ENCODE measurements at places on chromosomes 12 and 14.

DNA sequence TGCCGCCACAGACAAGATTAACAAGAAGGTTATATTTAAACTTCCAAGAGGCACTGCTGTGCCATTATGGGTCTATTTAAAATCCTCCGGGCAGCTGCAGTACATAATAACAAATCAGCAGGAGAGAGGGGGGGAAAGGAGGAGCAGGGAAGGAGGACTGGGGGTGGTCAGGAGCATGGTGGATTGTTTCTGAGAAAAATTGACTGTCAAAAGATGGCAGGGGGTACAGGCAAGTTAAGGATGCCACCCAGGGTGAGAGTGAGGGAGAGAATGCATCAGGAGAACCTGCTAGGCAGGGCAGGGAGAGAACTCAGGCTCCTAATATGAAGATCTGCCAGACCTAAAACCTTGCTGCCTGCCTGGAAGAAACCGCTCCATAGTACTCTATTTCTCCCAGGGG is 181.8 kb downstream of the GRIN2B start:
- DNase-seq: no peak

DNA sequence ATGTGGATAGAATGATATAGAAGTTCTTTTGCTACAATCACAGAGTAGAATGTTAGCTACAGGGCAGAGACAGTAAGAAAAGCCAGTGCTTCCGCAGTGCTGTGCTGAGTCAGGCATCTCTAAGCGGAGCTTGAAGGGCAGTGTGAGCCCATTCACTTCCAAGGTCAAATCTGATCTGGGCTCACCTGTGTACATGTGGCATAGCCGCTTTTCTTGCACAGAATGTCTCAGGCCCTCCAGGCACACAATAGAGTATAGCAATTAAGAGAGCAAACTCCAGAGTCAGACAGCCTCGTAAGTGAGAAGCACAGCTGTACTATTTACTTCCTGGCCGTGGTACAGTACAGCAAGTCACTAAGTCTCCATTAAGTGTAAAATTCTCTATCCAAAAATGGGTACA is 26.8 kb downstream of the CORO1C start:
- DNase-seq: no peak

DNA sequence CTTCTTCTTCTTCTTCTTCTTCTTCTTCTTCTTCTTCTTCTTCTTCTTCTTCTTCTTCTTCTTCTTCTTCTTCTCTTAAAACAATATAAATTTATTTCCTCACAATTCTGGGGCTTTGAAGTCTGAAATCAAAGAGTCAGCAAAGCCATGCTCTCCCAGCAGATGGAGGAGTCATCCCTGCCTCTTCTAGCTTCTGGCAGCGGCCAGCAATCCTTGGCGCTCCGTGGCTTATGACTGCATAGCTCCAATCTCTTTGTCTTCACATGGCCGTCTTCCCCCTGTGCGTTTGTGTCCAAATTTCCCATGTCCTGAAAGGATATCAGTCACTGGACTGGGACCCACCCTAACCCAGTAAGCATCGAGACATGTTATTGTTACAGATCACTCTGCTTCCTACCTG is 22.9 kb downstream of the KCNA1 start:
- DNase-seq: no peak

- no peak for DNase-seq
These were observed 45.5 kb downstream of the FGD4 start for GRCh38 chr12:32444895-32445294.

GRCh38 chr14:85344847-85345570 is 184.9 kb upstream of the FLRT2 start:
- DNase-seq: no peak

- no peak for DNase-seq
These were observed 66.6 kb downstream of the MON2 start for GRCh38 chr12:62533087-62533754.

GRCh38 chr12:93087840-93088610 is 158.9 kb upstream of the EEA1 start:
- no peak for DNase-seq

DNA sequence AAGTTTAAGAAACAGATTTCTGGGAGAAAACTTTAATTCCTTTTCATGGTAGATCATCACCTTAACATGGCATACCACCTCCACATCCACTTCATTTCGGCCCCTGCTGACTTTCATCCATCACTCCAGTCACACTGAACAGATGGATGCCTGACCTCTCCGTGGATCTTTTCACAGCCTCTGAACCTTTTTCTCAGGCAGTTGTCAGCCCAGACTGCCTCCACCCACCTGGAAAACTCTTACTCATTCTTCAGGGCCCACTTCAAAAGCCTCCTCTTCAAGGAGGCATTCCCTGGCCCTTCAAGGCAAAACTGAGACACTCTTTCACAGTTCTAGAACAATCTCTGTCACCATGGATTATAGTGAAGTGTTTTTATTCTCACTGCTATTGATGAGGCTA is 52.9 kb downstream of the GXYLT1 start:
- DNase-seq: no peak

GRCh38 chr12:72468505-72468904 is 196.3 kb downstream of the TRHDE start:
- DNase-seq: no peak

GRCh38 chr12:45912774-45913173 is 77.6 kb downstream of the SCAF11 start:
- DNase-seq: no peak

DNA sequence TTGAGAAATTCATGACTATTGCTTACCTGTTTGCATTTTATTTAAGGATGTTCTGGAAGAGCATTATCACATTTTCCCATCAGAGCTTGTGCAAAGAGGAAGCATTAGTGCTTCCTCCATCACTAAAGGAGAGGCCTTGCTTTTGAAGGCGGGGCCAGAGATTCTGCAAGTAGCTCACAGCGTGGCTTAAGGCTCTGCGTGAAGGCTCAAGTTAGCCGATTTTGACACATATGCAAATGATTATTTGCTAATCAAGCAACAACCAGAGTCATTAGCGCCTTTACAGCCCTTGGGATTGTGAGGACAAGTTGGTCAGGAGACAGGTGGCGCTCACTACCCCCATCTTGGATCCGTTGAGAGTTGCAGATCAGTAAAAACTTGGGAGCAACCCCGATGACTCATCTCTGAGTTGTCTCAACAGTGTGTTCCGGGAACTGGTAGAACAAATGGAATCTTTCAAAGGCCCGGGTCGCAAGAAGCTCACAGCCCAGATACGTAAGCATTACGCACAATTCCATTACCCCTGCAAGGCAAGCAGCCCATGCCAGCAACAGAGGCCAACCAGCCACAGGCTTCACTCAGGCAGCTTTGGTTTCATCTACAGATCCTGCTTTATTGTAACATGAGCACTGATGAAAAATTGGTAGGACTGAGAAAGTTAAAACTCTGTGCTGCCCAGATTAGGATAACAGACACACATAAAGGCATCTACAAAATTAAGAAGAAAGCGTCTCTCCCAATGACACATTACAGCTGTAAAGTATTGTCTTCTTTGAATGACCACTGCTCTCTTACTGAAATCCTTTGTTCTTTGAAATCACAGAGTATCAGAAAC is 34.9 kb upstream of the SPTSSA start:
- DNase-seq: no peak

GRCh38 chr12:26425587-26426260 is 230.4 kb downstream of the SSPN start:
- no peak for DNase-seq

DNA sequence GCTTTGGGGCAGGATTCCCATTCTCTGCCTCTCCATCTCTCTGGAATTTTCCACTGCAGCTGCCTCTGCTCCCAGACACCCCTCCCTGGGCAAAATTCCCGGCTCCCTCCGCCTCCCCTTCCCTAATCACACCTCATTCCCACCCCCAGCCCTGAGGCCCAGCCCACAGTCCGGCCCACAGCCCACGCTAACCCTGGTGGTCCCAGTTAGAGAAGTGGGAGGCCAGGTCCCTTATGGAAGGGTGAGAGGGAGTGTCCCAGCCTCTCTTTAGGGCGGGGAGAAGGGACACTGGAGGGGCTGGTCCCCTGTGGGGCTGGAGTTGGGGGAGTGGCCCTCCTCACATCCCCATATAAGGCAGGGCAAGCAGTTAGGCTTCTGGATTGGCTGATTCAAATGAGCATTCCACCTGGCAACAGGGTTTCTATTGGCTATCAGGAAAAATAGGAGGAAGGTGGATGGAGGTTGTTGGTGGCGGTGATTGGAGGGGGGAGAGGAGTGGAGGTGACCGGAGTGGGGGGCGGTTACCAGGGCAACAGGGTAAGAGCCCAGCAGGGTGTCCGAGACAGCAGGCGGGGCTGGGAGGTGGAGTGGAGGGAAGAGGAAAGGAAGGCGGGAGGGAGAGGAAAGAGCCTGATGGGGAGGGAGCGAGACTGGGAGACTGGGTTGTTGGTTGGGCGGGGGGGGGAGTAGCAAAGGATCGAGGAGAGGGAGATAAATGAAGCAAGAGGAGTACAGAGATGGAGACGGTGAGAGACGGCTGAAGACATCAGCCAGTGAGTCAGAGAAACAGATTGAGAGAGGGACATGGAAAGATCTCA is 1.9 kb upstream of the PTMS start:
- peak; percentile 30 for DNase-seq

DNA sequence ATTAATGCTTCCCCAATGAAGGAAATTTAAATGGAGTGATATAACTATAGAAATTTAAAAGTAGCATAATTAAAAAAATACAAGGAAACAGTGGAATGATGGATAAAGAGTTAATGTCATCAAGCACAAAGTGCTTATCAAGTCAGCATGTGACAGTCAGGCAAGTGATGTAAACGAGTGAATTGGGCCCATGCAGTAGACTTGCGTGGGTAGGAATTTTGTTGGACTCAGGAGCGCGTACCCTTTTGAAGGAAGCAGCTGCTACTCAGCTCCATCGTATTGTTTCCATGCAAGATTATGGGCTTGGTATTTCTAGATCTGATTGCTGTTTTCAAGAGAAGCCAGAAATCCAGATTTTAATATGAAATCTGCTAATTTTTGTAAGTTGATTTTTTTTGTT is 4.4 kb upstream of the DYRK4 start:
- no peak for DNase-seq

DNA sequence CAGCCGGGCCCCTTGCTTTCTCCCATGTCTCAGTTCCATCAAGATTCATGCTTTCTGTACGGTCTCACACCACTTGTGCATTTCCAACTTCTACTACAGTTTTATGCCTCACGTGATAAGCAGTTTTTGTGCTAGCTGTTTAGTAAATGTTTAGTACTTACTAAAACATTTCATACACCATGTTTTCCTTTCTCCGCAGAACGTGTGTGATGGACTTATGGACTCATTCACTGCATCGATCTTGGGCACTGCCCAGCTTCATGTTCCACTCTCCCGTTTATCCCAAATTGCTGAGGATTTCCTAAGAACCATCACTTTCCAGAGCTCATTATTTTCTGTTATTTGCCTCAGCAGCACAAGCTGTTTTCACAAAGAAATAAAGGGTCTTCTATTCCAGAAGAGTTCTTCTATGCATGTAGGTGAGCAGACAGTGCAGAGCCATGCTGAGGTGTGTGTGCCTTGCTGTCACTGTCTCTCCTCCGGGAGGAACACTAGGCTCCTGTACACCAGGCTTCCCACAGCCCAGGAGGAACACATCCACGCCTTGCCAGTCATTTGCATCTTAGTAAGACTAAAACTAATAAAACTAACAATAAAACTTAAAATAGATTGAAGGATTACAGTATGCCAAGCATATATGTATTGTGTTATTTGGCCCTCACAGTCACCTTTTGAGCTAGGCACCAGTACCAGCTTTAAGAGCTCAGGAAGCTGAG is 90.3 kb upstream of the EEA1 start:
- DNase-seq: no peak

- DNase-seq: no peak
These were observed 94.3 kb upstream of the GPHB5 start for GRCh38 chr14:63413009-63413408.
